ENCODE measurements at places on chromosomes 16 and 17.

- DNase-seq, result no peak
Observed at GRCh38 chr16:78443542-78444364, 344.3 kb downstream of the WWOX start.

- no peak for DNase-seq
Observed at GRCh38 chr17:66523378-66524200, 221.2 kb downstream of the PRKCA start.

DNA sequence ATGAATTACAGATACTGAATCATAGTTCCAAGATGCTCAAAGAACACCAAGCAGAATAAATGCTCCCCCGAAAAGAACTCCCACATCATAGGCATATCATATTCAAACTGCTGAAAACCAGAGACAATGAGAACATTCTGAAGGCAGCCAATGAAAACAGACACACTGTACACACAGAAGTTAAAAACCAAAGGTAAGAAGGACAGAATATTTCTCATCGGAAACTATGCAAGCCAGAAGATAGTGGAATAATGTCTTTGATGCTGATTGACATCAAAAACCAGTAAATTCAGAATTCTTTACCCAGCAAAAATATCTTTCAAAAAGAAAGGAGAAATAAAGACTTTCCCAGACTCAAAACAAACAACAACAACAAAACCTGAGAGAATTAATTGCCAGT, 73.8 kb upstream of the IRX5 start:
- no peak for DNase-seq

DNA sequence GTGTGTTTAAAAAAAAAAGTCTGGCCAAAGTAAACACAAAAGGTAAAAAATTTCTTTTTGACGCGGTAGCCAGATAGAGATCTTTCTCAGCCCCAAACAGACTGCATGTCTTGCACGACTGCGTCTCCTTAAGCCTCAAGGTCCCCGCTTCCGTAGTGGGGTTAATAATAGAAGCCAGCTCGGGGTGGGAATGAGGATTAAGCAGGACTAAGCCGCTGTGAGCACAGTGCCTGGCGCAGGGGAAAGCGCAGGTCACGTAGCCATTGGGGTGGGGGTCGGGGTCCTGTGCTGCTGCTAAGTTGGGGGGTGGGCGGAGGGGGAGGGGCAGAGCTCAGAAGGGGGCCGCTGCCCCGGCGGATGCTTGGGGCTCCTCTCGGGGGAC, 521 bp downstream of the GGA2 start:
- no peak for DNase-seq

DNA sequence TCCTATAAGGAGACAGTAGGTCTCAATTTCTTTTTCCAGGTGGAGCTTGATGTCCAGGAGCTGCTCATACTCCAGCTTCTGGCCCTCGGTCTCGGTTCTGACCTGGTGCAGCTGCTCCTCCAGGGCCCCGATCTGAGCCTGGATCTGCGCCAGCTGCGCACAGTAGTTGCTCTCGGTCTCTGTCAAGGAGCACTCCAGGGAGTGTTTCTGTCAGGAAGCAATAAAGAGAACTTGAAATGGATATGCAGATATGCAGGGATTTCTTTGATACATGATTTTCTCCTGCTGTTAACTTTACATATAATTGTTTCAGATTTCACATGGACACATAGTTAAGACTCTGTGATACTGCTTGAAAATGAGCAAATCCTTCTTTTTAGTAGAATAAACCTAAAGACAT, 4.7 kb downstream of the KRT25 start:
- DNase-seq, result no peak

DNA sequence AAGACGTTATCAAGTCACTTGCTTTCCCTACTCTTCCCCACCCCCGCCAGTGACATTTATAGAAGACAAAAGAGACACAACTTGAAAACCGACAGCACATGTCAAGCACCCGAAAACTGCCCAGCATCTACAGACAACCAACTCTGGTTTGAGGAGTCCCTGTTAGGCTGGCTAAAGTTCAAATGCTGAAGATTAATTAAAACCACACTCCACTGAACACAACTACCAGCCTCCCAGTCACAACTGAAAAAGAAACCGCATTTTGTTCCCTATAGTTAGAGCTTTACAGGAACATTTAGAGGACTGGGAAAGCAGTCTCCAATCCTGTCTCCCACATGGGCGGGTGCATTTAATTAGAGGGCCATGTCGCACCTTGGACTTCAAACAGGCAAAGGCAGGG, 73.0 kb upstream of the COX10 start:
- no peak for DNase-seq

DNA sequence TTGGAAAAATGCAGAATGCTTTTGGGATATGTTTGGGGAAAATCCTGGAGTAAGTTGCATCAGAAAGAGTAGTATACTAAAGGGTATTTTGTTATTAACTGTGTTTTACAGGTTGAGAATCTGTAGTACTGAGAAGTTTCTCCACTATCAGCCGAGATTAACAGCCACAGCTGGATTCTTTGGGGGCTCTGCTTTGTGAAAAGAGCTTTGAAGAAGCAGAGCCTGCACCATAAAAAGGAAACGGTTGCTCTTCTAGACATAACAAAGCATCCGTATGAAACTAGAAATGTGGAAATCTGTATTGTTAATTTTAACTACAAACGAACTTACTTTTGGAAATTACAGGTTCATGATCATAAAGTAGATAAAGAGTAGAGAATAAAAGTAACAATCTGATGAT, 5.3 kb downstream of the NLK start:
- DNase-seq, result no peak

- DNase-seq, result no peak
Observed at GRCh38 chr17:51275381-51275780, 15.0 kb downstream of the UTP18 start.

DNA sequence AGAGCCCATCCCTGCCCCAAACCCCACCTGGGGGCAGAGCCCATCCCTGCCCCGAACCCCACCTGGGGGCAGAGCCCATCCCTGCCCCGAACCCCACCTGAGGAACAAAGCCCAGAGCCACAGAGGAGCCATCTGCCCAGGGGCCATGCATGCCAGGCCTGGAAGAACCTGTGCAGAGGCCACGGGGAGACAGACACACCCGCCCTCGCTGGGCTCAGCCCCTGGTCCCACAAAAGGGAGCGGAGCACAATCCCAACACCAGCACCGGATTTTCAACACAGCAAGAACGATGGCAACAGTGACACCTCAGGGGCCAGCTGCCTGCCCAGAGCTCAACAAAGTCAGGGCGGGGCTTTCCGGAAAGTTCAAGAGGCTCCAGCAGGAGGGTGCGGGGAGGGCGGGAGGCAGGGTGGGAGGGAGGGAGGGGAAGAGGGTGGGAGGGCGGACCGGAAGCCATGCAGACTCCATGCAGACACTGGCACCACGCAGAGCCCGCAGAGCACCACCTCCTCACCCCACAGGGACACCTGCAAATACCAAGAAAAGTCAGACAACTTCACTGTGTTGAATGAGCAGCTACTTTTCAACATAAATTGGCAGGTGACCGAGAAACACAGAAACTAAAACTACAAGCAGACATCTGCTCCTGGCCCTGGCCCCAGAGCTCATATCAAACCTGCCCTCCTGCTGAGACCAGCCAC, 27.9 kb upstream of the C16orf95 start:
- DNase-seq, result no peak

DNA sequence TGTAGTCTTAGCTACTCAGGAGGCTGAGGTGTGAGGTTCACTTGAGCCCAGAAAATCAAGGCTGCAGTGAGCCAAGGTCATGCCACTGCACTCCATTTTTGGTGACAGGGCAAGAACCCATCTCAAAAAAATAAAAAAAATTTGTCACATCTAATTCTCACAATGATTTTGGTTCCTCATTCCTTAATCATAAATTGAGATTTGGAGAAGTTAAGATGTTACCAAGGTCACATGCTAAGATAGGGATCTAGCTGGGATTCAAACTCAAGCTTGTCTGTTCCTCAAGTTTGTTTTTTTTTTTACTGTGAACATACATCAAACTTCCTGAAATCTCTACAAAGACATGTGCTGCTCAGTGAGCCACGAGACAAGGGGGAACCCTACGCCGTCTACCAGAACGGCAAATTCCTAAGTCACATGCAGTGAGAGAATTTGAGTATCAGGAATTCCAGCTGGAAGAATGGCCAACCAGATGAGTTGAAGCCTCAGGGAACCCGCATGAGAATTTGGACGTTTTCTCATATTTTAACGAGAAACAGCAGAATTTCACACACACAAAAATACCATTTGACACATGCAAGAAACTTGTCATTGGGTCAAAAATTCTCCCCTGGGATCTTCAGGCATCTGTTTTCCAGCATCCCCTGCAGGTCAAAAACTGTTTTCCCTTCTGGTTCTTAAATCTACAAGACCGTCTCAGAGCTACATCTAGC, 414.1 kb upstream of the GOT2 start:
- no peak for DNase-seq

DNA sequence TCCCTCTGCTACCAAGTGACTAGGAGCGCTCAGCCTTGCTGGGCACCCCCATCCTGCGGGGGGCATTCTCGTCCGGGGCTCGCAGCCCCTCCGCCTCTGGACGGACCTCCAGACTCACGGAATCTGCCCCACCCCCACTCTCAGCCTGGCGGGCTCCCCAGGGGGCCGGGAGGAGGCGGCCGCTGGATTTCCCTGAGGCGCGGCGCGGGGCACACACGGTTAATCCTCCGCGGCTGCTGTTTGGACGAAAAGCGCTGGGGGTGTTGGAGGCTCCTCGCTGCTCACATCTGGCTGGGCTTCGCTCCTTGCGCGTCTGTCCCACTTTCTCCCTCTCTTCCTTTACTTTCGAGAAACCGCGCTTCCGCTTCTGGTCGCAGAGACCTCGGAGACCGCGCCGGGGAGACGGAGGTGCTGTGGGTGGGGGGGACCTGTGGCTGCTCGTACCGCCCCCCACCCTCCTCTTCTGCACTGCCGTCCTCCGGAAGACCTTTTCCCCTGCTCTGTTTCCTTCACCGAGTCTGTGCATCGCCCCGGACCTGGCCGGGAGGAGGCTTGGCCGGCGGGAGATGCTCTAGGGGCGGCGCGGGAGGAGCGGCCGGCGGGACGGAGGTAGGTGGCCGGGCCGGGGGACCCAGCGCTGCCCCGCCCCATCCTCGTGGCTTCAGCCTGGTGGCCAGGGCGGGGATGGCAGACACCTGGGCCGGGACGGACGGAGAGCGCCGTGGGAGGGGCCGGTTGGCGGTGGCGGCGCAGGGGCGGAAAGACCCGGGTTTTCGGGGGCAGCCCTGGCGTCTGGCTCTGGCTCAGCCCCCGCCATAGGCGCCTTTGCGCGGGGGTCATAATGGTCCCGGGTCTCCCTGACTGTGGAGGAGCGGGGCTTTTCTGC, at the start of gene C1QTNF1:
TSS of gene C1QTNF1 (plus strand) at position 284 of the 886 bp plus-strand sequence. CDS start 19,800 bp downstream, outside the sequence.
- no peak for DNase-seq

GRCh38 chr17:5592382-5592781, 8.1 kb upstream of the NLRP1 start:
- no peak for DNase-seq

DNA sequence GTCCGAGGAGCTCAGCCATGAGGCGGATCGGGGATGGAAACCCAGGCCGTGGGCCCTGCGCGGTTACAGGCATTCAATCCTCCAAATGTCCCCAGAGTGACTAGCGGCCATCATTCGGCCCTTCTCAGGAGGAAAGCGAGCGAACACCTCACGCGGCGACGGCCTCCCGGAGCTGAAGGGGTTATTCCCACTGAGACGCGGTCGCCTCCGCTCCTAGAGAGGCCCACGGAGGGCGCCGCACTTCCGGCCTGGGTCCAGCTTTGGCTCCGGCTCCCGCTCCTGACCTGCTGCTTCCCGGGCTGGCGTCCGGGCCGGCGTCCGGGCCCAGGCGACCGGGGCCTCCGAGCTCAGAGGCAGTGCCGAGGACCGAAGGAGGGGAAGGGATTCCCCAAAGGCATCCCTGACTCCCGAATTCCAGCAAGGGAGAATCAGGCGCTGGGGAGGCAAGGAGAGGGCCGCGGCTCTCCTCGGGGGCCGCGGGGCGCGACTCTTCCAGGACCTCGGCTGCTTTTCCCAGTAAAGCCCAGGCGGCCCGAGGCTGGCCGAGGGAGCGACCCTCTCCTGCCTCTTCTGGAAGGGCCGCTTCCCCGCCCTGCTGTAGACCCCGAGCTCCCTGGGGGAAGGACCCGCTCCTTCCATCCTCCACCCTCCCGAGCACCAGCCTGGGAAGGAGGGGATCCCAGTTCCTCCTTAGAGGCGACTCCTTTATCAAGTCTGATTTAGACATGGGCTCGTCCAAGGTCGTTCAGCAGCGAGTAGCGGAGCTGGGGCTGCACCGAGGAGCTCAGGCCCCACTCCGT, 18.6 kb upstream of the ZNF629 start:
- no peak for DNase-seq

DNA sequence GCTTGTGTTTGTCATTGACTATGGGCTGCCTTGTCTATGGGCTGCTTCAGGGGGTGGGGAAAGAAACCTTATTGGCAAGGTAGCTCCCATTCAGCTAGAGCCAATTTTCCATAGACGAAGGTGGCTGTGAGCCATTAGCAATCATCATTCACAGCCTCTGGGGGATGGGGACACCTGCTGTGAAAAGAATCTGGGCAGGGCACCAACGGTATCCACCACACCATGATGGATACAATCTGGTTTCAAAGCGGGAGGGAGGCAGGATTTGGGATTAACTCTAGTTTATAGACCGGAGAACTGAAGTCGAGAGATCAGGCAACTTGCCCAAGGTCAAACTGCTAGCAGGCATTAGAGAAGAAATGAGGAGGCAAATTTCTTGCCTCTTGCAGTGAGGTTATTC, 182.3 kb downstream of the SHISA9 start:
- no peak for DNase-seq

- no peak for DNase-seq
Observed at GRCh38 chr17:43662413-43663141, 855 bp upstream of the MEOX1 start.

- DNase-seq, result no peak
Observed at GRCh38 chr16:86432691-86433090, 77.6 kb upstream of the FOXF1 start.

GRCh38 chr16:27729516-27730304, 179.8 kb downstream of the KATNIP start:
- no peak for DNase-seq

DNA sequence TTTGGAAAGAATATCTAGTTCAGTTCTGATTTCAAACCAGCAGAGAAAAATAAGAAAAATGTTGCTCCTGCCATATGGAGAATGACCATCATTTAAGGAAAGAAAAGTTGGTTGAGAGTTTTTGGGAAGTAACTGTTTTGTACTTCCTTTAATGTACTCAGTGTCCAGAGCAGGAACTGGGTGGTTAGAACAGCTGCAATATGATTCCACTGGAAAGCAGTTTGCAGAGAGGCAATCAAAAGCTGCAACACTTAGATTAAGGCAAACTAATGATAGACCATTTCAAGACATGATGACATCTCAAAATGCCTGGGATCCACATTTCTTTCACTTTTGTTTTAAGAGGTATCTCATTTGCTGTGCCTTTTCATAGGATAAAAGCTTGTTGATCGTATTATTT, 313.3 kb upstream of the HSBP1 start:
- no peak for DNase-seq

GRCh38 chr16:5041600-5042133, 7.9 kb upstream of the NAGPA start:
- no peak for DNase-seq

- DNase-seq, result no peak
Observed at GRCh38 chr17:82507631-82508175, 11.8 kb upstream of the FOXK2 start.

- no peak for DNase-seq
Observed at GRCh38 chr16:7408700-7409365, 76.2 kb downstream of the RBFOX1 start.

GRCh38 chr17:41825175-41825845, 10.7 kb downstream of the NT5C3B start:
- no peak for DNase-seq
